ENCODE measurements at places on chromosomes 7 and 10. TPM values are rescaled to one million over a fixed set of nuclear protein-coding genes. Genes with fewer than 3 reads are reported as not detected.

GRCh38 chr7:90758933-90759562 is 162.9 kb downstream of the CDK14 start:
- DNase-seq: no peak

GRCh38 chr7:2680792-2681490 is 7.1 kb upstream of the AMZ1 start:
- DNase-seq: peak; percentile 27

MKX gene
- total RNA-seq: not detected

DUSP5 gene
- total RNA-seq: 30.1 TPM

FMC1 gene
- total RNA-seq: 12.7 TPM
